ENCODE measurements at places on chromosomes 12 and 14.

DNA sequence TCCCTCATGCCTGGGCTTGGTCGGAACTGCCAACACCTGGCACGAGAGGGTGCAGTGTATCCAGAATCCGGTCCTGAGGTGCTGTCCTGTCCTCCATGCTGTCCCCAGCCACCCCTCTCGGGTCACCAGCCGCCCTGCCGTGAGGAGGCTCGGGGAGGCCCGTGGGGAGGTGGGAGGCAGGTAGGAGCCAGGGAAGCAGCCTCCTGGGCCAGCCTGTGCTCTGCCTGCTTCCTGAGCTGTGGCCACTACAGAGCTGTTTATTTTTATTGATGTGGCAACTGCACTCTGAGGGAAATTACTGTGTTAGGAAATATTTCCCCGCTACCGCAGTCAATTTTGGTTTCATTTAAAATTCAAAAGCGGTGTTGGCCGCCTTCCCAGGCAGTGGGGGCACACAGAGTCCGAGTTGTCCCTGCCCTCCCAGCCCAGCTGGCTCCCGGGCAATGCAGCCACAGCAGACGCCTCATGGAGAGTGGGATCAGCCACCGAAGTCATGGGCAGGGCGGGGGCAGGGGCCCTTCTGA, 18.3 kb downstream of the NOC4L start:
- DNase-seq, result peak; percentile 85

GRCh38 chr14:56208520-56208919, 90.3 kb downstream of the PELI2 start:
- no peak for DNase-seq

- no peak for DNase-seq
These were observed 7.2 kb upstream of the GPR132 start for GRCh38 chr14:105072381-105072861.

DNA sequence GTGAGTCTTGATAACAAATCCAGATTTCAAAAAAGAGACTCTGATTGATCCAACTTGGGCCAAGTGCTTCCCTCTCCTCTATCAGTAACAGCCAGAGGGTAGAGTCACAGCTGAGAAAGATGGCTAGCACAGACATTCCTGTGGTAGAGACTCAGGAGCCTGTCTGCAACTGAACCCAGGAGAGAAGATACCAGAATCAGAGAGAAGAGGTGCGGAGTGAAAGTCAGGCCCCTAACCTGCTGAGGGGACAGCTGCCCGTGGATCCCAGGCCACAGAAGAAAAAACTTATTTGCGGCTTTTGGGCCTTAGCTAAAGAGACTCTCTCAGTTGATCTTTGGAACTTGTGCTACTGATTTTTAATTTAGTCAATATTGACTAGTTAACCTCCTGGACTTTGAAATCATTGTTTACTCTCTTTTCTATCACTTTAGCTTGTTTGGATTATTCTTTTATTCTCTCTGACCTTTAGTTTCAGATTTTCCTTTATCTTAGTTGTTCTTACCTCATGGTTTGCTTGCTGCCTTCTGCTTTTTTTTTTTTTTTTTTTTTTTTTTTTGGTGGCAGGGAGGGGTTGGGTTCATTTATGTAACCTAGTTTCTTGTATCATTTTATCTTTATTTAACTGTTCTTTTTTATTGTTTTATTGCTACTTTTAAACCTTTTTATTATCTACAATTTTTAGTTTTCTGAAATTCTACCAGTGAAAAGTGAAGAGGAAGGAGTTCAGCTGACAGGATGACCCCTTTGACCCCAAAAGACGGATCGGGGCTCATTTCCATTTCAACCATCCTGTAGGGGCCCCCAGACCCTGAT, 154.9 kb upstream of the KRR1 start:
- DNase-seq, result peak; percentile 81

DNA sequence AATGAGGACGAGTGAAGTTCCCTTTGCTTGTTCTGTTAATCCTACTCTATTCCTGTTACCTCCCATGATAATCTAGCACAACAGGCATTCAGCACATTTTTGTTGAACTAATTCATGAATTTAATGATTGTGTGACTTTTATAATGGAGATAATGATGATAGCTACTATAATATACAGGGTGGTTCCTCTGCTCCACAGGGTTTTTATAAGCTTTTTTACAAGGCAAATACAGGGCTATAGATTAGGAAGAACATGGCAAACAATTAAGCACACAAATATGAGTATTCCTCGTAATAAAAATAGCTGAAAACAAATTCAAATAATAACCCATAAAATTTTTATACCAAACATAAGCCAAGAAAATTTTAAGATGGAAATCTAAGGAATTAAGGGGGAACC, 145.6 kb upstream of the TMTC1 start:
- DNase-seq, result no peak

- no peak for DNase-seq
These were observed 121.1 kb downstream of the CAND1 start for GRCh38 chr12:67390273-67390672.

- no peak for DNase-seq
These were observed 85.1 kb downstream of the KDM2B start for GRCh38 chr12:121495746-121496145.

- DNase-seq, result peak; percentile 45
These were observed 202.7 kb upstream of the FRMD6 start for GRCh38 chr14:51448831-51449670.

GRCh38 chr12:77724367-77724957, 106.2 kb upstream of the NAV3 start:
- peak; percentile 68 for DNase-seq

GRCh38 chr12:108671110-108671509, 37.4 kb upstream of the SELPLG start:
- DNase-seq, result no peak

DNA sequence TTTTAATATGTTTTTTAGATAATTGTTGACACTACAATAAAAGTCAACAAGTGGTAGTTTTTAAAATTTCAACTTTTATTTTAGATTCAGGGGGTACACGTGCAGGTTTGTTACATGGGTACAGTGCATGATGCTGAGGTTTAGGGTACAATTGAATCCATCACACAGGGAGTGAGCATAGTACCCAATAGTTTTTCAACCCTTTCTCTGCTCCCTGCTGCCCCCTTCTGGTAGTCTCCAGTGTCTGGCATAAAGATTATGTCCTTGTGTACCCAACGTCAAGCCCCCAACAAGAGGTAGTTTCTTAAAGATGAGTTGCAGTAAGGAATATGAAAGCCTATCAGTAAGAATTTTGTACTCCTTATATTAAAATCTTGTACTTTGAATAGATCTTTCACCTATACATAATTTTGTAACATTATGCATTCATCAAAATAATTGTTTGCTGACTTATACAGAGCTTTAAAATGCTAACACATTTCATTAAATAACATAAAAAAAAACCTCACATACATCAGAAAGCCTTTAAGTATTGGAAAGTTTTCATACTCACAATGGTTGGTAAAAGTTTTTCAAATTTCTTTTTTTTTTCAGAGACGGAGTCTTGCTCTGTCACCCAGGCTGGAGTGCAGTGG, 5.4 kb upstream of the RALGAPA1 start:
- peak; percentile 41 for DNase-seq

DNA sequence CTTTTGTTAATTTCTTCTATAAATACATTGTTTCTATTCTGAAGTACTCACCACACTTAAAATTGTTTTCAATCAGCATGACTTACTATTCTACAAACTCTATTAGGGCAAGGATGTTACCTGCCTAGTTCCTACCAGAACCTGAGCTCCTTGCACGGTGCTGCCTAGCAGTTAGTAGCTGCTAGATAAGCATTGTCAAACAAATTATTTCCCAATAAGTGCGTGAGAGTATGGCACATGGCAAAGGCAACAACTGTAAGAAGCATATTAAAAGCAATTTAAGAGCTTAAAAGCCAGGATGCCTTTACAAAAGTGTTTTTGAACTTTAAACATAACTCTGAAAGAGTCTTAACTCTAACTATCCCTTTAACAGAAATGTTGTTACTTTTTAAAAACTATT, 8.2 kb upstream of the LYZ start:
- DNase-seq, result no peak

- DNase-seq, result no peak
These were observed 48.3 kb downstream of the ZFP36L1 start for GRCh38 chr14:68744613-68745012.
